ENCODE measurements at places on chromosomes 2 and 18.

GRCh38 chr2:144183727-144184126 lies 336.2 kb downstream of the ZEB2 start:
- peak; percentile 12 for DNase-seq

DNA sequence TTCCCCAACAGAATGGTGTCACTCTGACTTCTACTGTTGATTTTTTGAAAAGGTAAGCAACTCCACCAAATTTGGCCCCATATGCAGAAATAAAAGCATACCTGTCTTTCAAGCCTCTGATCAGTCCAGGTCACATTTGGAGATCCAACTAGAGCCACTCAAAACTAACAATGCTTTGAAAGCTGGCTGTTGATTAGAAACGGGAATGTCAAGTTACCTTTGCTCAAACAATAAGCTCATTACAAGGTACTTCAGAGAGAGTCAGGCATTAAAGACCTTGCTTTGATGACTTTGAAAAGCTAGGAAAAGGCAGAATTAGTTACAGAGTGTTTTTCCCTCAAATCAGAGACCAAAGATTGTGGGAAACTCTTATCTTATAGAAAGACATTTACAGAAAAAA lies 4.8 kb upstream of the IHH start:
- no peak for DNase-seq

- DNase-seq: no peak
Measured at GRCh38 chr18:79102886-79103285, 33.7 kb downstream of the ATP9B start.

- DNase-seq: no peak
Measured at GRCh38 chr18:8424481-8424880, 184.8 kb upstream of the RAB12 start.

GRCh38 chr2:70226781-70227180 lies 21.6 kb downstream of the TIA1 start:
- DNase-seq: no peak

DNA sequence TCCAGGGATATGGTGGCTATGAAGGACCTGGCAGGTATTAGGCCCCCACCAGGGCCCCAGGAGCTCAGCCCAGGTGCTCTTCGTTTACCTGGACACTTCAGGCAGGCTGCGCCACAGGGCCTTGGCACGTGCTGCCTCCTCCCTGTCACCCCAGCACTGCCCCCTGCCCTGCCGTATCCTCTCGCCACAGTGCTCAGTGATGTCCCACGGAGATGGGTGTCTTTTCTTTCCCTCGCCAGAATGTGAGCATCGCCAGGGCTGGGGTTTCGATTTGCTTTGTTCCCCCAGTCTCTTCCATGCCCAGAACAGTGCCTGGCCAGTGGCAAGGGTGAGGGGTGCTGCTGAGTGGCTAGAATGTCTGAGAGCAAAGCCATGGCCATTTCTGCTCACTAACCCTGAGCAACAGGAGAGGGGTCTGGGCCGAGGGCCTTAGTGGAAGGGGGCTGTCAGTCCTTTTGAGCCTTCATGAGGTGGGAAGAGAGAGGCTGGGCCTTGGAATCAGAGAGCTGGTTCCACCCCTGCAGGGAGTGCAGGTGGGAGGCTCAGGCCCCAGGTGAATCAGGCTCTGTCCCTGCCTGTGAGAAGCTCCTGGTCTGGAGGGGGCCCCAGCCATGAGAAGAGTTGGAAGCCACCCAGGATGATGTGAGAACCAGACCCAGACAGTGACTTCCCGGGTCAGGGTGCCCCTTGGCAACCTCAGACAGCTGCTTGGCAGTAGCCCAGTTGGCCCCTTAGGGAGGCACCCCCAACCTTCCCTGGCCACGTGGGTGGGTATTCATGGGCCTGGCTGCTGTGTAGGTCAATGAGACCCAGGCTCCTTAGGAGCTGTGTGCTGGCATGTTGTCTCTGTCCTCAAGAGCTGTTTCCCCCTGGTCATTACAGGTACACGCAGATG lies 129.9 kb upstream of the HS6ST1 start:
- no peak for DNase-seq

GRCh38 chr2:61585383-61585782 lies 47.2 kb upstream of the XPO1 start:
- DNase-seq: no peak

DNA sequence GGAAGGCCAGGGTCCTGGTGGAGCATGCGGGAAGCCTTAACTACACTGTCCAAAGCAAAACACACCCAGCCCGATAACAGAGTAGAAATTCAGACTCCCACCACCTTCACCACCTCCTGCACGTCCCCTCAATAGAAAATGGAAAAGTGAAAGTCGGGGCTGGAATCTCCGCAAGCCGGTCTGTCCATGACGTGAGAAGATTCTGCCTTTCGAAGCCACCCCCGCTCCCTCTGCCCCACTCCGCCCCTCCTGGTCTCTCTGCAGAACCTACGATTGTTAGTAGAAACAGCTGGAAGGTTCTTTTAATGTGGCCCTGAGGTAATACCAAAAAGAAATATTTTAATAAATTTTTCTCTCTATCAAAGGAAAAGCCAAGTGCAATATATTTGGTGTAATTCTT lies 116.4 kb downstream of the GBX2 start:
- DNase-seq: no peak

GRCh38 chr2:190446750-190447516 lies 38.8 kb downstream of the MFSD6 start:
- no peak for DNase-seq

DNA sequence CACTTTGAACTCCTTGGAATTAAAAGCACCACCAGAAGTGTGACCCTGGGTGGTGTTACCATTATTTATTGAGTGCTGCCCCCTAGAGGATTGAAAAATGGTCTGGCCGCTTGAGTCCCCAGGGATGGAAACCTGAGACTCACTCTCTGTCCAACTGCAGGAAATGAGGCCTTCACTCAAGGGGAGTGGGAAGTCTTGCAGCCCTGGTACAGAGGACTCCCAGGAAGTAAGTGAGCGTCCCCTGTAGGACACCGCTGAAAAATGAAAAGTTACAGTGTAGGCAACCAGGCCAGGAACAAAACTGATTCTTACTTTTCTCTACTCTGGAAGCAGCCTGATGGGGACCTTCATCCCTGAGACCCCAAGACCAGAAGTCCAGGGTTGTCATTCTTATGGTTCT lies 2.2 kb upstream of the NRP2 start:
- DNase-seq: no peak

DNA sequence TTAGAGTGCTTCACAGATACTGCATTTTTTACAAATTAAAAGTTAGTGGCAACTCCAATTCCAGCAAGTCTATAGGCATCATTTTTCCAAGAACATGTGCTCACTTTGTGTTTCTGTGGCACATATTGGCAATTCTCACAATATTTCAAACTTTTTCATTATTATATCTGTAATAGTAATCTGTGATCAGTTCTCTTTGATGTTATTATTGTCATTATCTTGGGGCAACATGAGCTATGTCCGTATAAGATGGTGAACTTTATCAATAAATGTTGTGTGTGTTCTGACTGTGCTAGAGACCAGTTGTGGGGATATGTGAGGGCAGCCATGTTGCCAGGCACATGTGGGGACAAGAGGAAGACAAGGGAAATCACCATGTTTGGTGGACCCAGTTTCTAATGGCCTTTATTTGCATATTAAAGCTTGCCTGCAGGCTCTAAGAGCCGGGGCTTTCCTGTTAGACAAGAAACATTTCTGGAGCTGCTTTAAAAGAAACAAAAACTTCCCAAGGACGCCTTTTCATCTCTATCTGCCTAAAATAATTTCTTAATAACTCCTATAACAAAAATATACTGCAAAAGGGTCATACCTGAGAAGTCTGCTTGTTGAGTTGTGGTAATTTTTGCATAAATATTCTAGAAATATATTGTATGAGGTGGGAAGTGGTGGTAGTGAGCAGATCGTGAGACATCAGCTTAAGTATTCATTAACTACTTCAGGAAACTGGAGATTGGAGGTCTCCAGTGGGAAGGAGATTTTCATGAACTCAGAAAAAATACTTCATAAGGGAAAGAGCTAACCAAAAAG lies 37.2 kb downstream of the KYNU start:
- no peak for DNase-seq

DNA sequence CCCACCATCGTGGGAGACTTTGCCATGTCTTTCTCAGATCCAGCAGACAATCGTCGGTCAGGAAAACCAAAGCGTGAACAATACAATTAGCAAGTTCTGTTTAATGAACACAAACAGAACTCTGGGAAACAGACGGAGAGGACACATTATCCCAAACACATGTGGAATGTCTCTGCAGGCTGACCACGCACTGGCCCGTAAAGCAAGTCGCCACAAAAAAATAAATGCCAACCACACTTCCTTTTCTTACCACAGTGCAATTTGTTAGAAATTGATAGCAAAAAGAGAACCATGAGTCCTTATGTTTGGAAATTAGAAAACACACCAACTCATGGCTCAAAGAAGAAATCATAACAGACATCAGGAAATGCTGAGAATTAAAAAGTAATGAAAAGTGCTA lies 210.9 kb downstream of the TWIST2 start:
- no peak for DNase-seq

GRCh38 chr2:160730296-160730995 lies 236.8 kb upstream of the RBMS1 start:
- no peak for DNase-seq

DNA sequence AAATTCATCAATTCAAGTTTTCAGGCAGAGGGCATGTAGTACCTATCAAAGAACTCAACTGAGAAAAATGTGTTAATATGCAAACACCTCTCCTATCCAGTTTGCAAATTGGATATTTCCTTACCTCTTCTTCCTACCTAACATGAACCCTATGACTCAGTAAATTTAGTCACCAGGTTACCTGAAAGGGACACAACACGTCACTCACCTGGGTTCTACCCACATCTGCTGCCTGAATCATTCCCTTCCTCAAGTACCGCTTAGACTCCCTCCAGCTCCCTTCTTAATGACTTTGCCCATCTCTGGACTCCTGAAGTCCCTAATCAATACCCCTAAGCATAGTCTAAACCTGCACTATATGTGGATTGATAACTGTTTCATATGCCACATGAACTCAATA lies 10.4 kb downstream of the ANKRD44 start:
- no peak for DNase-seq

- DNase-seq: no peak
Measured at GRCh38 chr18:52344881-52345280, 4.9 kb downstream of the DCC start.

GRCh38 chr18:22831441-22831904 lies 101.7 kb upstream of the RBBP8 start:
- peak; percentile 67 for DNase-seq

DNA sequence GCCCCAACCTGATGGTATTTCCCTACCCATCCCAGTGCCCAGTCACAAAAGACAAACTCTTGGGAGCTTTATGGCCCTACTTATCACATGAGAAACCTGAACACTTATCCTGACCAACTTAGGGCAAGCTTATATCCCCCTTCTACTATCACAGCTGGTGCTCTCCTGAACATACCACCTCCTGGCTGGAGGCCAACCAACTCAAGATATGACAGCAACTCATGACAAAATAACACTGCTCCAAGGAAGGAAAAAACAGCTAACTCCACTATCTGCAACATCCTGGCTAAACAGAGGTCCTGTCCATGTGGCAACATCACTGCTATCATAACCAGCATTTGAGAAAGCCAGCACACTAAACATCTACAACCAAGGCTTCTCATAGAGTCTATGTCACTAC lies 20.9 kb upstream of the CLASP1 start:
- no peak for DNase-seq

- no peak for DNase-seq
Measured at GRCh38 chr18:78213361-78213994, 766.1 kb upstream of the SALL3 start.

DNA sequence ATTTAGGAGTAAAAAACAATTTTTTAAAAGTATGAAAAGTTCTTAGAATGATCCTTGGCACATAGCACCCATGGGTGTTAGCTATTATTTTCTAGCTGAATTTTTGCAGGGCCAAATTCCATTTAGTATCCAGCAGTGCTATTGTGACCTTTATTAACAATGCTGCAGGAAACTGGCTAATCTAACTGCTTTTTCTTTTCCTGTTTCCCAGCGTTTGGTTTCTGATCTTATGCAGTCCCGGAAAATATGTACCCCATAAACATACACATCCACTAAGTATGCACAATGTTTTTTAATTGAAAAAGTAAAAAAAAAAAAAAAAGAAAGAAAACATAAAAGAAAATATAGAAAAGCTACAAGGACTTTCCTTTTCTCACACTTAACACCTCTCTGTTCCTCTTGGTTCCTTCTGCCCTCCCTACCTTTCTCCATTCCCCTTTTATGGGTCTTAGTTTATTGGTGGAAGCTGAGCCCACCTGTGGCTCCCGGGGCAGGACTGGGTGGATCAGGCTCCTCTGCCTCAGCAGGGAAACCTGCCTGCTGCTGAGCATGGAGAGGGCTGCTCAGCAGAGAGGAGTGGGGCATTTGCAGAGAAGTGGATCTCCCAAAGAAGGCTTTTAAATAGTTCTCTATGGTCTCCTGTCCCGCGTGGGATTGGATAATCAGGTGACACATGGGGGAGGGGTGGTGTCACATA lies 9.3 kb upstream of the SLC16A14 start:
- DNase-seq: no peak

GRCh38 chr2:201956361-201956760 lies 77.3 kb upstream of the FZD7 start:
- no peak for DNase-seq

- no peak for DNase-seq
Measured at GRCh38 chr18:59659508-59660170, 37.6 kb downstream of the CCBE1 start.

- no peak for DNase-seq
Measured at GRCh38 chr18:75168619-75169018, 40.3 kb downstream of the PTGR3 start.

GRCh38 chr18:57141208-57142129 lies 5.4 kb upstream of the BOD1L2 start:
- no peak for DNase-seq

- DNase-seq: peak; percentile 90
Measured at GRCh38 chr2:182066400-182067087, 80.9 kb downstream of the PPP1R1C start.

- no peak for DNase-seq
Measured at GRCh38 chr2:24720310-24720709, 72.9 kb downstream of the PTRHD1 start.

- no peak for DNase-seq
Measured at GRCh38 chr2:97005353-97005752, 19.0 kb upstream of the FAM178B start.

- no peak for DNase-seq
Measured at GRCh38 chr2:120425014-120425413, 79.1 kb downstream of the INHBB start.

GRCh38 chr2:119820275-119820674 lies 60.6 kb downstream of the PTPN4 start:
- DNase-seq: no peak
